ENCODE measurements at places on chromosomes 3 and 15.

DNA sequence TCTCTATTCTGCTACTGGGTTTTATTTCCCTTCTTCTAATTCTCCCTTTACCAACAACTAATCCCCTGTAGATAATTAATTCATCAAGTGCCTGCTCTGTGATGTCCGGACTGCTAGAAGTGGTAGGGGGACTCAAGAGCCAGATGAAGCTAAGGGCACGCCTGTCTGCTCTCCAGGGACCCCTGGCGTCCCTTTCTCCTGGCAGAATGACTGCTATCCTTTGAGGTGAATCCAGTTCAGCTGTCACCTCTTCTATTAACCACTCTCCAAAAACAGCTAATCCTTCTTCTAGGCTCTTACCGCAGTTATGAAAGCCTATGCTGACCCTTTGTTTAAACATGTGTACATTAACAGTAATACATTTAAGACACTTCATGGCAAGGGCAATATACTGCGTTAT is 1.4 kb upstream of the CHRNA7 start:
- DNase-seq, result no peak

GRCh38 chr3:61194892-61195538 is 56.2 kb downstream of the FHIT start:
- no peak for DNase-seq

- no peak for DNase-seq
Observed at GRCh38 chr15:101108461-101108775, 143.4 kb downstream of the CHSY1 start.

- DNase-seq, result no peak
Observed at GRCh38 chr15:67172172-67172571, 82.3 kb downstream of the AAGAB start.

DNA sequence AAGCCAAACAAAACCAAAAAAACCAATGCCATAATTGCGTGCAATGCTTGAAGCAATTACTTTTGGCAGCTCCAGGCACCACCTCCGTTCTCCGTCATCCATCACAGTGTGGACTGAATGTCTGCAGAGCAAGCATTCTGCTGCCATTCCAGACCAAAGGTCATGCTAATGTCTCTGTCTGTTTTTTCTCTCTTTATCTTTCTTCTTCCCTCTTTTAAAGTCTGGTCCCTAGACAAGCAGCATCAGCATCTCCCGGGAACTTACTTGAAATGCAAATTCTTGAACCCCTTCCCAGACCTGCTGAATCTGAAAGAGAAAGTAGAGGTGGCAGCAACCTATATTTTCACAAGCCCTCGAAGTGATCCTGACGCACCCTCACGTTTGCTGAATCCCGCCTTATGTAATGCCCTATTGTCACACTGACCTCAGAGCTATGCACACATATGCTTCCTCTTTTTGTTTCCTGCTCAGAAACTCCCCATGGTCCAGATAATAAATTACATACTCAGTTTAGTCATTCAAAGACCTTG is 297.3 kb upstream of the PROK2 start:
- DNase-seq, result no peak

DNA sequence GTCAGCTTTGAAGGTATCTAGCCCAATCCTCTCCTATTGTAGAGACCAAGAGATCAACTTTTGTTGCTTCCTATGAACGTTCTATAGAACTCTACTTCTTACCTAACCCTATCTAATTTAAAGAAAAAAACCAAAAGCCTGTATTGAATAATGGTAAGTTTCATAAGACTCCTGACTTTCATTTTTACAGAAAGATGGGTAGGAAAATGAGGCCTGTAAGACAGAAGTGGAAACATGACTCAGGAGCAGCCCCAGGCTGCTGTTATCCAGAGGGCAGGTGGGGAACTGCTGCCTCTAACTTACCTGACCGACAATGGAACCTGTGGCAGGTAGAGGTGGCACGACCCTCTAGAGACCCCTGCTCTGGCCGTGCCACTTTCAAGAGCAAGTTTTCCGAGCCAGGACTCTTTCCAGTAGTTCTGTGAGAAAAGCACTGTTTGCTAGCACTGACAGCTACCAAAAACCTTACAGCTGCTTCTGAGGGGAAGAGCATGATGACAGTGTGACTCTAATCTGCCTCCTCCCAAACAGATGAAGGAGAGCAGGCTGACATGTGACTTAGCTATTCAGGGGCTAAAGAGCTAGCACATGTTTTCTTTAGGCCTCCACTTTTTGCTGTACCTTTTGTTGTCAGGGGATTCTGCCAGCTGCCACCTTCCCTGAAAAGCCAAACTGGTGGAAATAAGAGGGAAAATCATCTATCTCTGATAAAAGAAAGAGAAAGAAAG is 17.5 kb downstream of the POPDC2 start:
- no peak for DNase-seq

DNA sequence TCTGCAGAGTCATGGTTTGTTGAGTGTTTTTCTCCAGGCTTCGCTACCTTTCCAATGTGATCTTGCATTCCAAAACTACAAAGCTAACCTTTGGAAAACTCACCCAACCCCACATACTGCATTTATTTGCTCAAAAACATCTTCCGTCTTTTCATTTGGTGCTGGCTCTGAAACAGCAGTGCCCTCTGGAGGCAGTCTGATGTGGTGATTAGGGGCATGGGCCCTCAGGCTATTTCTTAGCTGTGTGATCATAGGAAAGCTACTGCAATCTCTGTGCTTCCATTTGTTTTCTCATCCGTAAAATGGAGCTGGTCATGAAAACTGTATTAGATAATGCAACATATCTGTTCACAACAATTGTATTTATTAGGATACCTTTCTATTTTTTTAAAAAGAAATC is 47.0 kb downstream of the MTHFS start:
- no peak for DNase-seq

- no peak for DNase-seq
Observed at GRCh38 chr15:58697220-58697619, 52.3 kb downstream of the ADAM10 start.

- no peak for DNase-seq
Observed at GRCh38 chr15:31200735-31201151, 99.2 kb upstream of the TRPM1 start.

DNA sequence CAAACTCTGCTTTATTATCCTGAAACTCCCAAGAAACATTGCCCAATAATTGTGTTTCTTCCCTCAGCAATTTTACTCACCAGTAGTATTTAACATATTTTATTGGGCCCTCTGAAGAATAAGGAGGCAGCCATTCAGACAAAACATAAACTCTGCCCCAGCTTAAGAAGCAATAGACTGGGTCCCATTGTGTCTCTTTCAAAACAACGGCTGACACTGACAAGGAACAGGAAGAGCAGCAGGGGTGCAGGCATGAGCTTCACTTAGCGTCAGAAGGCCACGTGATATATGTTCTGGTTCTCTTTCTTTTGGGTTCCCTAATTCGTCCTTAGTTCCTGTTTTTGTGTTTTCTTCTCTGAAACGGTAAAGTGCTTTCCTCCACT is 242.3 kb downstream of the FHIT start:
- DNase-seq, result no peak

DNA sequence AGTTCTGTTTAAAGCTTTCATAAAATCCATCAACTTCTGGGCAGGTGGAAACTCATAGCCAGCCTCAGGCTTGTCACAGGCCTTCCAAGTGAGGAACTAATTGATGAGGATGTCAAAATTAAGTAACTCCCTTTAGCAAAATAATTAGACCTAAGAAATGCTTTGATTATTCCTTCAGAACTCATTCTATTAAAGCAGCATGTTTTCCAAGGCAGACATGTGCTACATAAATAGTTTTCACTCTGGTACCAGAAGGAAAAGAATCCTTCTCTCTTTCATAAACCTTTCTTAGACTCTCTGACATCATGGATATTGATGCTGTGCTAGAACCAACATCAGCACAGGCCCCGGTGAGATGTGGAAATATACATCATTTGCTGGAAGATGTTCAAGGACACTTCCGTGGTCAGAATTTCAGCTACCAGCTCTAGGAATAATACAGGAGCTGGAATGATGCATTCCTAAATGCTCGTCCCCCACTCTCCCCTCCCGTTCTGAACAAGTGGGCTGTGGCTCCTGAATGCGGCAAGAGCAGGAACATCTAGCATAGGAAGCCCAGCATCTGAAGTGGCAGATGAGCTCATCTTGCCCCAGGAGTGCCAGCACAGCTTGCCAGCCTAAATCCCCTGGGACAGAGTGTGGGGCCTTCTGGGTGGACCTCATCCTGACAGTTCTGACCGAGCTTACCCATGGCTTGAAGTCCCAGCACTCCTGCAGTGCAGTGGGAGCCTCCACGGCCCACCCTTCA is 82.4 kb downstream of the WWTR1 start:
- DNase-seq, result peak; percentile 73

DNA sequence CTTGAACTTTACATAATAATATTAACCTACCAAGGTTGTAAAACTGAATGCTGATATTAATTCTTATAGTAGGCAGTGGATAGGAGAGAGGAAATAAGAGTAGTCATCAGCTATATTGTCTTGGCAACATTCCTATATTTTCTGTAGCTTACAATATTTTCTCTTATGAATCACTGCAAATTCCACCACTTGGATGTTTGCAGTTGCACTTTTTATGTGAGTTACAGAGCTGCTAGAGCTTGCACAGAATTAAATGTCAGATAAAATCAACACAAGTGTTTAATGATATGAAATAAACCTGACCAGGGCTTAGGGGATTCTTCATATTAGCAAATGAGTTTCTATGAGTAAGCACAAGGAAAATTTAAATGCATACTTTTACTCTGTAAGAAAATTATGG is 1710.1 kb downstream of the SI start:
- DNase-seq, result no peak

GRCh38 chr3:17964108-17964507 is 221.7 kb upstream of the TBC1D5 start:
- DNase-seq, result no peak

DNA sequence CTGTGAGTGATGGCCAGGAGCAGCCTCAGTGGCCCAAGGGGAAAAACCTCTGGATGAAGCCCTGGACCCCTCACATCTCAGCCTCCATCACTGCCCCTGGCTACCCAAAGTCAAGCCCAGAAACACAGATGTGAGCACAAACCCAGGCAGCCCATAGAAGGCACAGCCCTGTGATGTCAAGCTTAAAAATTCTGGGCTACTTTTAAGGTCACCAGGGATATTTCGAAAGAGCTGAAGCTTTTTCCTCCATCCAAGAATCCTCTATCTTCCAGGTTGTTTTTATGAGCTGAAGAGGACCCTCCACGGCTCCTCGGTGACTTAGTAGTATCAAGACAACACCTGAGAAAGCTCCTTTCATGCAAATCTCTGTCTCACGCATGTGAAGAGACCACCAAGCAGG is 11.5 kb downstream of the LIPC start:
- no peak for DNase-seq

- no peak for DNase-seq
Observed at GRCh38 chr3:159910991-159911663, 77.5 kb upstream of the IL12A start.

DNA sequence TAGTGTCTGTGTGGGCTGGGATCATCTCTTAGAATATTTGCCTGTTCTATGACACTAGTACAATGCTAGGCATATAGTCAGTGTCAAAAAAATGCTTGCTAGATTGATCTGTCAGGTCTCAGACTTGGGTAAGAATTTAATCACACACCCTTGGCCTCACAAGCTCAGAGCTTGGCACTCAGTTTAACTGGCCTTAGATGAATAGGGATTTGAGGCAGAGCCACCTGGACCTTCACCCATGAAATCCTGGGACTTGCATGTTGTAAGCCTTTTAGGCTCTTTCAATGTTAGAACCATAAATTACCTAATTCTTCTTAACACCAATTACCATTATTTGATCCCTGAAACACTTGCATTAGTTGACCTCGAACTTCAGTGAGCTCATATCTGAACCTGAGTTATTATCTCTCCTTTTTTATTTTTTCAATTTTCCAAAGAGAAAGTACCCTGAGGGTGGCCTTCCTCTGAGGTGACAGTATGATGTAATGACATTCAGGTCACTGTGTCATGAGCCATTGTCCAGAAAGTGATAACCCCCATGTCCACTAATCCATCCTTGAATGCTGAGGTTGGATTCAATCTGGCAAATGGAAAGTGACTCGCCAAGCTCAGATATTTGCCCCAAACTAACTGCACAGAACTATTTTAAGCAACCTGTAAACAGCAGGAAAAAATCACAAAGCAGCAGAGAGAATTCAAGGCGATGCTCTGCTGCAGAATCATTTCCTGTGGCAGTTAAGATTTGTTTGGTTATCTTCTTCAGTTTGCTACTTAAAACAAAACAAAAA is 615.2 kb upstream of the NR2F2 start:
- DNase-seq, result no peak

- DNase-seq, result no peak
Observed at GRCh38 chr15:64052925-64053491, 6.7 kb upstream of the DAPK2 start.

- DNase-seq, result no peak
Observed at GRCh38 chr3:160771811-160772459, 15.9 kb downstream of the PPM1L start.

GRCh38 chr3:183514021-183514420 is 41.5 kb downstream of the KLHL6 start:
- DNase-seq, result no peak

DNA sequence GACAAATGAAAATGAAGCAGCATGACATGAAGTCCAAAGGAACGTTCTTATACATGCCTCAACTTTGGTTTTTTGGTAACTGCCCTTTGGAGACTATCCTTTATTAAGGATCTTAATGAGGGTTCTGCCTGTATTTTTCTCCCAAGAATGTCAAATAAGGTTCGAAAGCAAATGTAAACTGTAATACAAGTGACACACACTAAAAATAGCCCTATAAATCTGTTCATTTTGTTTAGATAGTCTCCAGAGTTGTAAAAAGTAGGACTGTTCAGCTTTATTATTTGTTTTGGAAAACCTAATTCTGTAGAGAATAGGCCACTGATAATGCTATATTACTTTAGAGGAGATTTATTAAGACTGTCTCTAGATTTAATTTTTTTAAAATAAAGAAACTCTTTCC is 80.5 kb upstream of the CDIN1 start:
- no peak for DNase-seq

DNA sequence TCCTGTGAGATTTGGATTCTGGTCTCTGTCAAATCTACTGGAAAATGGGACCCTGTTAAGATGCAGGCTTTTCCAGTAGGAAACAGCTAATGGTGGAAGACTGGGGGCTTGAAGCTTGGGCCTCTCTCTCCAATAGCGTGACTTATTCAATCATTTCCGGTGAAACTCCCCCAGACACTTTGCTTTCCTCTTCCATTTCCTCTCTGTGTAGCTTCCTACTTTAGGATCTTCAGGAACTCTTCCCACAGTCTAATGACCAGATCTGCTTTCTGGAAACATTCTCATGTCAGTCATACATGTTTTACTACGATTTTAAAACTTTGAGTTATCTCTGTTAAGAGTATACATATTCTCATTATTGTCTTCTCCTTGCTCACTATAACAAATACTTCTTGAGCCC is 28.0 kb upstream of the TPRG1 start:
- no peak for DNase-seq

DNA sequence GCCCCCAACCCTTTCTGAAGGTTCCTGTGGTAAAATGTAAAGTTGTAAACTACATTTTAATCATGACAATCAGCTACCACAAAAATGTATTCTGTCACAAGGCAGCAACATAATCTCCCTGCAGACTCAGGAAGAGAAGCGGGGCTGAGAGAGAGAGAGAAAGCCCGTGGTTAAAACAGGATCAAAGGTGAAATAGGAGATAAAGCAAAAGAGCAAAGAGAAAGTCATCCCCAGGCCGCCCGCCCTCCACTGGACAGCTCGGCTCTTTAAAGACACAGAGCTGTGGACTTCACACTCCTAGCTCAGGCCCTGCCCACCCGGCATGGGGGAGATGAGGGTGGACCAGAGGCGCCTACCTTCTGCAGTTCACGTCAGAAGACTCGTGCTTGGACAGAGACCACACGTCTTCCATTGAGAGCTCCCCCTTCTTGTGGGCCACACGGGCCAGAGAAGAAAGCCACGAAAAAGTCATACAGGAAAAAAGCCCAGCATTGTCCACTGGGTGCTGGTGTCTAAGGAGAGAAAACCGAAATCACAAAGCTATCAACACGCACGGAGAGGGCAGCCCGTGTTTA is 29.4 kb downstream of the ABCC5 start:
- no peak for DNase-seq

Data from SW 1271 (cell line).